ENCODE measurements at places on chromosomes 16 and 17. TPM values are rescaled to one million over a fixed set of nuclear protein-coding genes. Genes with fewer than 3 reads are reported as not detected.

Gene PSMD12
- total RNA-seq = 14.1 TPM

Gene PRR11
- total RNA-seq = 8.5 TPM

Gene MYL11
- 11.7 TPM for total RNA-seq

Gene CDH3
- 45.6 TPM for total RNA-seq

Gene KRTAP1-1
- total RNA-seq = not detected

Gene TNFRSF12A
- 5.1 TPM for total RNA-seq

Gene ADAMTS18
- 1.4 TPM for total RNA-seq

Gene ABCC12
- 0.05 TPM for total RNA-seq

Gene RFWD3
- total RNA-seq = 29.7 TPM

Gene TBC1D26
- 0.09 TPM for total RNA-seq

Gene ADCY9
- total RNA-seq = 1.3 TPM

Gene PRSS21
- total RNA-seq = 1.2 TPM

Gene KRT39
- not detected for total RNA-seq

Gene CXCL16
- total RNA-seq = 3.3 TPM

Gene KRT33B
- 1.7 TPM for total RNA-seq

Gene SAMD14
- 0.42 TPM for total RNA-seq

Gene CD300LG
- 0.71 TPM for total RNA-seq

Gene HOXB3
- total RNA-seq = 1.5 TPM

Gene KIF2B
- not detected for total RNA-seq

Gene MT1G
- total RNA-seq = 0.90 TPM

Gene MYCBPAP
- 1.2 TPM for total RNA-seq

Gene FBXO31
- total RNA-seq = 11.7 TPM

Gene HBA2
- total RNA-seq = 595 TPM

Gene SLC13A2
- not detected for total RNA-seq

Gene VASN
- 1.2 TPM for total RNA-seq

Gene MAP2K6
- total RNA-seq = 18.5 TPM

Gene NCBP3
- total RNA-seq = 26.7 TPM

Gene ASGR2
- 0.85 TPM for total RNA-seq

Gene PRRT2
- 0.85 TPM for total RNA-seq

Gene CES3
- total RNA-seq = 0.09 TPM

Gene PRR35
- total RNA-seq = under 0.01 TPM

Gene KRTAP9-8
- total RNA-seq = not detected

Gene SKAP1
- 28.8 TPM for total RNA-seq

Gene FBXW10
- total RNA-seq = 0.09 TPM

Gene EPX
- 14.9 TPM for total RNA-seq

Gene NOTUM
- 0.66 TPM for total RNA-seq

Gene CHST6
- 0.09 TPM for total RNA-seq

Gene GAST
- 5.0 TPM for total RNA-seq

Gene MYOCD
- 0.05 TPM for total RNA-seq

Gene TMC7
- 0.14 TPM for total RNA-seq

Gene ACBD4
- 4.7 TPM for total RNA-seq

Gene TBC1D3G
- not detected for total RNA-seq

Gene SPATA22
- total RNA-seq = 0.33 TPM

Gene LRRC75A
- 1.6 TPM for total RNA-seq

Gene TRAPPC1
- 29.0 TPM for total RNA-seq

Gene TVP23A
- 7.4 TPM for total RNA-seq

Gene ST6GALNAC2
- 0.76 TPM for total RNA-seq

Gene BCL6B
- 3.4 TPM for total RNA-seq

Gene DOC2B
- total RNA-seq = 2.9 TPM

Gene UNC13D
- 43.2 TPM for total RNA-seq

Gene KRT17
- 195 TPM for total RNA-seq

Gene ABI3
- total RNA-seq = 13.4 TPM

Gene CEP112
- total RNA-seq = 4.6 TPM

Gene HSD17B1
- 1.1 TPM for total RNA-seq

Gene SPSB3
- 68.1 TPM for total RNA-seq

Gene GNGT2
- 6.9 TPM for total RNA-seq
